ENCODE measurements at places on chromosomes 2 and 18.

DNA sequence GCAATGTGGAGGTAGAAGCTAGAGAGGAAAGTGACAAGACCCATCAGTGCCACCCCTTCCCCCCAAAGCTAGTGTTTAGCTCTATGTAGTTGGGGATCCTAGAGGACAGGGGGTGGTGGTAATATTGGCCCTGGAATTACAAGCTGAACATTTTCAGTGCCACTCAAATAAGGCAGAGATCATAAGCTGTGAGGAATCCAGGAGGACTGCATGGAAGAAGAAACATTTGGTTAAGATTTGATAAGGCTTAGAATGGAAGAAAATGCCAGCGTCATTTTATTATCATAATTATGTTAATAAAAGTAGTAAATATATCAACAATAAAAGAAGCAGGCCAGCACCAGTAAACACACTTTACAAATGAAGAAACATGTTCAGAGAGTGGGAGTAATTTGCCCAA lies 33.7 kb downstream of the KCNK3 start:
- DNase-seq: no peak

GRCh38 chr2:70123051-70123828 lies 36.0 kb downstream of the PCBP1 start:
- DNase-seq: no peak

DNA sequence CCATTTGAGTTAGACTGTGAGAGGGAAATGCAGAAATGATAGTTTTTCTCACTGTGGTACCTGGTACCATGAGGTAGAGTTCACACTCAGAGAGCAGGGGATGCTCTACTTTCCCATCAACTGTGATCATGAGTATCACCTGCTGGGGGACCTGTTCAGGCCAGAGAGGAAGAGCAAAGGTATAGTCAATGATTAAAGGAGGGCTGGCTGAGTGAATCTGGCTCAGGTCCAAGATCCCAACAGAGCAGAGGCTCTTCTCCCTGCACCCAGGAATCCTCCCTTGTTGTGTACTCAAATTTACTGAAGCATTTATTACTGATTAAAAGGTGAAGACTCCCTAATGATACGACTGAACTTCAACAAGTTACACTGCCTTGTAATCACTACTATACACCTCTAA lies 104.6 kb upstream of the CHRNA1 start:
- DNase-seq: no peak

DNA sequence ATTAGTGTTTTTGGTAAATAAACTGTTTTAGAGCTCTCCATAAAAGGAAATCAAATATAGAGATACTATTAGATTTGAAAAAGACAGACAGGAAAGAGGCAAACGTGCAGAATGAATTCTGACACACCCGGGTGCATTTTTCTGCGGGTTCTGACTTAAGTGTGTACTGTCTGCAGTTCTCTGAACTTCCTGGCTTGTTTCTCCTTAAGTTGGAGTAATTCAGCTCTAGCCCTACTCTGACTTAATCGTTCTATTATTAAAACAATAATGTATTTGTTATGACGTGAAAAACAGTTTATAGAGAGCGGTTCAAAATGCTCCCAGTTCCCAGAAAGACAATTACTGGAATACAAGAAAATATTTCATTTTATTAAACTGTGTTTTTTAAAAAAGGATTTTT lies 305.9 kb downstream of the ARHGAP15 start:
- no peak for DNase-seq

GRCh38 chr2:16442971-16443370 lies 222.7 kb downstream of the CYRIA start:
- DNase-seq: no peak

GRCh38 chr2:149375801-149376361 lies 45.5 kb downstream of the LYPD6 start:
- no peak for DNase-seq

- no peak for DNase-seq
Measured at GRCh38 chr18:5476961-5477800, 66.6 kb downstream of the EPB41L3 start.

DNA sequence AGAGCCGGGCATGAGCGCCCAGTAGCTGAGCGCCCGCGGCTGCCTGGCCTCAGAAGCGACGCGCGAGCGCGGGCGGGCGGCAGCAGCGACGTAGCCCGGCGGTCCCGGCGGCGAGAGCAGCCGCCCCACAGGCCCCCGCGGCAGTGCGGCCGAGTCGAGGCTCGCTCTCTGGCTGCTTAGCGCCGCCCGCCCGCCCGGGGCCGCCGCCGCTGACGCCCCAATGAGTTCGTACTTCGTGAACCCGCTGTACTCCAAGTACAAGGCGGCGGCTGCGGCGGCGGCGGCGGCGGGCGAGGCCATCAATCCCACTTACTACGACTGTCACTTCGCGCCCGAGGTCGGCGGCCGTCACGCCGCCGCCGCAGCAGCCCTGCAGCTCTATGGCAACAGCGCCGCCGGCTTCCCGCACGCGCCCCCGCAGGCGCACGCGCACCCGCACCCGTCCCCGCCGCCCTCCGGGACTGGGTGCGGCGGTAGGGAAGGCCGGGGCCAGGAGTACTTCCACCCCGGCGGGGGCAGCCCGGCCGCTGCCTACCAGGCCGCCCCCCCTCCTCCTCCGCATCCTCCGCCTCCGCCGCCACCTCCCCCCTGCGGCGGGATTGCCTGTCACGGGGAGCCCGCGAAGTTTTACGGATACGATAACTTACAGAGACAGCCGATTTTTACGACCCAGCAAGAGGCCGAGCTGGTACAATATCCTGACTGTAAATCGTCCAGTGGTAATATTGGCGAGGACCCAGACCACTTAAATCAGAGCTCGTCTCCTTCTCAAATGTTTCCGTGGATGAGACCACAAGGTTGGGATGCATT lies 847 bp downstream of the HOXD8 start:
- no peak for DNase-seq

DNA sequence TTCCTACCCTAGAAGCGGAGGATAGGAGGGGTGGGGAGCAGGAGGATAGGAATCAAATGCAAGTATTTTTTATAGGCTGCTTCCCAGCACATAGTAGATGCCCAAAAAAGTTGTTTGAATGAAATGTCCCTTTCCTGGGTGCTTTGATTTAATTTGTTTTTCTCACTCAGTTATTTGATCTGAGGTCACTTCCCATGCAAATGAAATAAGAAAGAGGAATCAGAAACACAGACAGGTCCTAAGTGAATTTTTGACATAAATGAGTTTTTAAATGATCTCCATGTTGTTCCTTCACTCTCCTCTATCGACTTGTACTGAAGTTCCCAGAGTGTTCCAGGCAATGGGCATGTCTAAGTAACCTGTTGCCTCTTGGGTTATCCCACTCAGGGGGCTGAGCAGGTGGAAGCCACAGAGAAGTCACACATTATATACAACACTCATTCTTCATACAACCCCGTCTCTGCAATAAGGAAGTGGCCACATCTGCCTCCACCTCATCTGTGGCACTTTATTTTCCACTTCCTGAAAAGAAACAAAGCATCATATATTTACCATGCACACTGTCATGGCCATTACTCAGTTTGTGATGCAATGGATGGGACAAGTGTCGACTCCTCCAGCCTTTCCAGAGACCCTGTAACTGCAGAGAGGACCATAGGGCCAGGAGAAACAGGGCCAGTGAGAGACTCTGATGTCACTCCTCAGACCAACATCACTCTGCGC lies 81.9 kb upstream of the ZNF397 start:
- DNase-seq: no peak

GRCh38 chr2:273333-273732 lies 8.6 kb downstream of the ACP1 start:
- DNase-seq: no peak

GRCh38 chr2:135494917-135495316 lies 36.1 kb downstream of the ZRANB3 start:
- no peak for DNase-seq

- DNase-seq: peak; percentile 27
Measured at GRCh38 chr18:54444319-54444914, 86.7 kb downstream of the C18orf54 start.

DNA sequence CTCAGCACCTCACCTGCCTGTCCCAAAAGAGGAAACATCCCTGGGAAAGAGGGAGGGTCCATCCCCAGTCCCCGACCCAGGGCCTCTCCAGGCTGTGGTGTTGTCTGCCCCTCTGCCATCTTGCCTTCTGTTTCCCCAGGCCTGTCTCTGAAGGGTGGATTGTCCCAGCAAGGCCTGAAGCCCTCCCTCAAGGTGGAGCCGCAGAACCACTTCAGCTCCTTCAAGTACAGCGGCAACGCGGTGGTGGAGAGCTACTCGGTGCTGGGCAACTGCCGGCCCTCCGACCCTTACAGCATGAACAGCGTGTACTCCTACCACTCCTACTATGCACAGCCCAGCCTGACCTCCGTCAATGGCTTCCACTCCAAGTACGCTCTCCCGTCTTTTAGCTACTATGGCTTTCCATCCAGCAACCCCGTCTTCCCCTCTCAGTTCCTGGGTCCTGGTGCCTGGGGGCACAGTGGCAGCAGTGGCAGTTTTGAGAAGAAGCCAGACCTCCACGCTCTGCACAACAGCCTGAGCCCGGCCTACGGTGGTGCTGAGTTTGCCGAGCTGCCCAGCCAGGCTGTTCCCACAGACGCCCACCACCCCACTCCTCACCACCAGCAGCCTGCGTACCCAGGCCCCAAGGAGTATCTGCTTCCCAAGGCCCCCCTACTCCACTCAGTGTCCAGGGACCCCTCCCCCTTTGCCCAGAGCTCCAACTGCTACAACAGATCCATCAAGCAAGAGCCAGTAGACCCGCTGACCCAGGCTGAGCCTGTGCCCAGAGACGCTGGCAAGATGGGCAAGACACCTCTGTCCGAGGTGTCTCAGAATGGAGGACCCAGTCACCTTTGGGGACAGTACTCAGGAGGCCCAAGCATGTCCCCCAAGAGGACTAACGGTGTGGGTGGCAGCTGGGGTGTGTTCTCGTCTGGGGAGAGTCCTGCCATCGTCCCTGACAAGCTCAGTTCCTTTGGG lies 47.2 kb downstream of the BOLA3 start:
- no peak for DNase-seq

All from AG04450 (cell line).